ENCODE measurements at places on chromosomes 2 and 18. TPM values are rescaled to one million over a fixed set of nuclear protein-coding genes. Genes with fewer than 3 reads are reported as not detected.

Gene CD8A
- 0.08 TPM for total RNA-seq

Gene RSAD2
- not detected for total RNA-seq

Gene DUSP2
- total RNA-seq: 14.2 TPM

Gene IL18RAP
- total RNA-seq: not detected

Gene ADD2
- total RNA-seq: 0.04 TPM

Gene OTOF
- not detected for total RNA-seq

Gene SNRNP200
- total RNA-seq: 48.8 TPM

Gene SF3B6
- total RNA-seq: 278 TPM

Gene HOXD11
- not detected for total RNA-seq

Gene ANKRD29
- total RNA-seq: 8.5 TPM

Gene SERPINB10
- total RNA-seq: 0.08 TPM

Gene PPP1R1C
- 8.6 TPM for total RNA-seq

Gene DNAH7
- not detected for total RNA-seq

Gene WNT10A
- total RNA-seq: 4.2 TPM

Gene MAP3K19
- not detected for total RNA-seq

Gene COMMD1
- total RNA-seq: 47.8 TPM

Gene SULT1C2
- total RNA-seq: not detected

Gene FZD7
- 6.5 TPM for total RNA-seq

Gene ACMSD
- not detected for total RNA-seq

Gene FAM110C
- 19.0 TPM for total RNA-seq

Gene PDCD1
- not detected for total RNA-seq

Gene SPDYA
- not detected for total RNA-seq
